Amniotic stem cell (primary cell): ENCODE measurements at places on chromosomes 11 and 22.

GRCh38 chr11:35714882-35715627 lies 52.5 kb downstream of the TRIM44 start:
- DNase-seq = no peak

DNA sequence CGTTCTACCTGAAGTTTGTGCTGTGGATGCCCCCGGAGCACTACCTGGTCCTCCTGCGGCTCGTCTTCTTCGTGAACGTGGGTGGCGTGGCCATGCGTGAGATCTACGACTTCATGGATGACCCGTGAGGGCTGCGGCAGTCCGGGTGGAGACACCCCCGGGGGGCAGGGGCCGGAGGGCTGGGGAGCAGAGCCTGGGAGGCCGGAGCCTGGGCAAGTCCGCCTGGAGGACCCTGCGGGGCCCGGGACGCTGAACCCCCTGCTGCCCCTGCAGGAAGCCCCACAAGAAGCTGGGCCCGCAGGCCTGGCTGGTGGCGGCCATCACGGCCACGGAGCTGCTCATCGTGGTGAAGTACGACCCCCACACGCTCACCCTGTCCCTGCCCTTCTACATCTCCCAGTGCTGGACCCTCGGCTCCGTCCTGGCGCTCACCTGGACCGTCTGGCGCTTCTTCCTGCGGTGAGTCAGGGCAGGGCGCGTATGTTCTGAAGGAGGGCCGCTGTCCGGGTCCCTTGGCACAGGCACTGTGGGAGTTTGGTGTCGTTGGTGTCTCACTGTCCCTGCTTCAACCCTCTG lies 17.3 kb downstream of the RNH1 start:
- no peak for DNase-seq

DNA sequence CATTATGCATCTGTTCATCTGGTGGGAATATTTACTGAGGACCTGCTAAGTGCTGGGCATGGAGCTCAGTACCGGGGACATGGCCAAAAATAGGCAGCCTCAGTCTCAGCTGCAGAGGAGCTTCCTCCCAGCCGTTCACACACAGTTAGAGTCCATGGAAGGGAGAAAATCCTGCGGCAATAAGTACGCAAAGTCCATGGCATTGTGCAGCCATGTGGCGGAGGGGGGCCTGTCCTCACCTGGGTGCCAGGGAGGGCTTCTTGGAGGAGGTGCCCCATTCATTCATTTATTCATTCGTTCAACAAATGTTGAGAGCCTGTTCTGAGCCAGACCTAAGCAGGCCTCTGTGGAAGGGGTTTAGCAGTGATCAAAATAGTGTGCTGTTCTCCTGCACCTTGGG lies 59.3 kb upstream of the ANO1 start:
- DNase-seq = no peak

DNA sequence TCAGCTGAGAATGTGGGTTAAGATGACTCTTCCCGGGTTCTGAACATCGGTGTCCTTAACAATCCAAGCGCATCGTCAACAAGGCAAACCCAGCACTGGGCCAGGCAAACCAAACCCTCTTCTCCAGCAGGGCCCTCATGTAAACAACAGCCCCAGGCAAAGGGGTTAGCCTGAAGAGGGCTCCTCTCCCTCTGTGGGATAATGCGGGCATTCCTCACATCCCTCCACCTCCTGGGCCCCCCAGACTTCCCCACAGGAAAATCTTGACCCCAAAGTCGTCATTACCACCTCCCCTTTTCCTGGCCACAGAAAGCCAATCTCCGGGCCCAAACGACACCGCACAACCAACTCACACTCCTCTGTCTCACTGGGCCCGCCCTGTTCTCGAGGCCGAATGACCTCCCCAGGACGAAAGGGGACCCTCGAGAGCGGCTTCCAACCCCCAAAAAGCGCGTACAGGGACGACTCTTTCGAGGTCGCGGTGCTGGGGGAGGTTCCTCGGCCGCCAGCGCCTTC lies 566 bp downstream of the DDB1 start:
- DNase-seq = no peak

- no peak for DNase-seq
Observed at GRCh38 chr11:61447601-61448551, 18.0 kb downstream of the SDHAF2 start.

- no peak for DNase-seq
Observed at GRCh38 chr11:22317656-22318055, 20.5 kb upstream of the SLC17A6 start.

- no peak for DNase-seq
Observed at GRCh38 chr11:63939397-63939891, 642 bp downstream of the NAA40 start.

- DNase-seq = no peak
Observed at GRCh38 chr22:28464127-28464526, 215.5 kb downstream of the TTC28 start.

- no peak for DNase-seq
Observed at GRCh38 chr11:63619967-63620366, 5.7 kb upstream of the PLAAT3 start.

DNA sequence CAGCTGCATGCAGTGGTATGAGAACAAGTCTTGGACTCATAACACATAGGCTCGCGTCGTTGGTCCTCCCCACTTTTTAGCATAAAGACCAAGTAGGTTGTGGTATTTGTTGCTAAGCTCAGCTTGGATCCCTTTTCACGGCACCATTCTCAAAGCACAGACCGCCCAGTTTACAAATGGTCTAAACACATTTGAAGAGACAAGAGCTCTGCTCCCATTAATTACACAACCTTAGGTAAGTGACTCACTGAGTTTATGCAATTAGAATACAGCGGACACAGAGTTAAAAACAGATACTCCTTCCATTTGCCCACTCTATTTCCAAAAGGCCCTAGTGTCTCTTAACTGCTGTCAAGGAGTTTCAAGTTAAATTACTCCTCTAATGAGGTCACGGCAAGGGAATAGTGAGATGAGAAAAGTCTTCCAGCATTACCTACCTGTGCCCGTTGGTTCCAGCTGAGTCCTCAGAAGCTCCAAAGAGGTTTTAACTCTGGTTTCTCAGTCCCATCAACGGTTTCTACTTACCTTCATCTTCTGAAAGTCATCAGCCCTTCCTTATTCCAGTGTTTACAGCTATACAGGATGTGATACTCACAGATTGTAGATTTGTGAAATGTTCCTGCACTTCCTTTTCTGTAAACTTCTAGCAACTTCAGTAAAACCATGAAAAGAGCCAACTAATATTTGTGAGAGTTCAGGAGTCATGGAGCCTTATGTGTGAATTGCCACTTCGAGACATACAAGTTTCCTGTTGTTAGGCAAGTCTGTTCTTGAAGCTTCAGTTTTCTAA lies at the start of gene MS4A6A:
MS4A6A (minus strand) TSS at position 543 of the 790 bp plus-strand sequence. CDS start 1,356 bp downstream, outside the sequence.
- no peak for DNase-seq

- DNase-seq = no peak
Observed at GRCh38 chr11:61910187-61911127, 6.9 kb downstream of the RAB3IL1 start.

- DNase-seq = no peak
Observed at GRCh38 chr11:74403607-74404321, 5.5 kb upstream of the PGM2L1 start.

- DNase-seq = no peak
Observed at GRCh38 chr22:39457556-39458443, 988 bp downstream of the MGAT3 start.

DNA sequence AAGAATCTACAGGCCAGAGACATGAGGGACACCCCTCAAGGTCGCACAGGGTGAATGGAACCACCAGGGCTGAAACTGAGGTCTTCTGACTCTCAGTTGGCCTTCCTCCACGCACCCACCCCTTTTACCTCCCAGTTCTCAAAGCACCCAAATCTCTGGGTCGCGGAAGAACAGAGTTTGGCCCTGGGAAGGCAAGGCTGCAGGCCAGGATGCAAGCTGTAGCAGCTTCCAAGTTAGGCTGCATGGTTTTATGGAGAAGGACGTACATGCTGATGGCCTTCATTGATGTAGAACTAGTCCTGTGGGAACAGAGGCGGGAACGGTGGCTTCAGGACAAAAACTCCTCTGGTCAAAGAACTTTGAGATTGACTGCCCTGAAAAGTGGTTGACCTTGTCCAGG lies 143.5 kb upstream of the B3GAT1 start:
- no peak for DNase-seq

DNA sequence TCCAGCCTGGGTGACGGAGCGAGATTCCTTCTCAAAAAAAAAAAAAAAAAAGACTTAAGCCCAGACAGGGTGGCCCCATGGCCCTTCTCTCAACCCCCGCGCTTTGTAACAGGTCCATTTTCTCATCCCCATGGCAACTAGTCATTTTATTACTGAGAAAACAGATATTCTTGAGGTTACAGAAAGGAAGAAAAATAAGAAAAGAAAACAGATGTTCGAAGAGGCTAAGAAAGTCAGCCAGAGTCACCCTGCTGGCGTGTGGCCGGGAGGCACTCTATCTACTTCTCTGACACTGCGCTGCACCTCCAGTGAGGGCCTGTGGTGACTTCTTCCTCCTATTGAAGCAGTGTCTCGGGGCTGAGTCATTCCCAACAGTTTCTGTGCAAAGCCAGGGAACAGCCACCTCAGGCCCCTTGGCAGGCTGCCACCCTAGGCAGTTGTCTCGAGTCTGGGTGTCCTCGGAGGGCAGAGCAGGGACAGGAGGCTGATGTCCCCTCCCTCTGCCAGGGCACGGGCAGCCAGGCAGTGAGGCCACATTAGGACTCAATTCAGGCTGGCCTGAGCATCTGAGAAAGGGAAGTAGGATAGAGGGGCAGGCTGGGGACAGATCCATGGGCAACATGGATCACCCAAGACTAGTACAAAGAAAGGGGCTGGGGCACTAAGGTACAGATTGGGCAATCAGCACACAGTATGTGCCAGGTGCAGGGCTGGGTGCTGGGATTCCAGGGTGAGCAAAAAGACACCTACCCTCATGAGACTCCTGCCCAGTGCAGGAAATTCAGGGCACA lies 16.4 kb upstream of the SYVN1 start:
- DNase-seq = peak; percentile 38

DNA sequence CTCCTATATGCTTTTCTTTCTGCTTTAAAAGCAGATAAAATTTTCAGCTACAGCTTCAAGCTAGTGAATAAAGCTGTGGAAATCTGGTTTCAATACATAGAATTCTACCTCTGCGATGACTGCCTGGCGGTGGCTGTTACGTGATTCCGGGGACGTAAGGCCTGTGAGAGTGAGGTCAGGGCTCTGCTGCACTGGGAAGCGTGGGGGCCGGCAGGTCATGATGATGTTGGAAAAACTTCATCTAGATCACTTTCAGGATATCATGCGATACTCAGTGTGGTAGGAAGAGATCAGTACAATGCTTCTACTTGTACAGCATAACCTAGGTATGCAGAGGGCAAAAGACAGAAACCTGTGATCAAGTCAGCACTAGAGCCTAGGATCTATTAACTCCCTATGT lies 546.8 kb upstream of the B3GAT1 start:
- no peak for DNase-seq

DNA sequence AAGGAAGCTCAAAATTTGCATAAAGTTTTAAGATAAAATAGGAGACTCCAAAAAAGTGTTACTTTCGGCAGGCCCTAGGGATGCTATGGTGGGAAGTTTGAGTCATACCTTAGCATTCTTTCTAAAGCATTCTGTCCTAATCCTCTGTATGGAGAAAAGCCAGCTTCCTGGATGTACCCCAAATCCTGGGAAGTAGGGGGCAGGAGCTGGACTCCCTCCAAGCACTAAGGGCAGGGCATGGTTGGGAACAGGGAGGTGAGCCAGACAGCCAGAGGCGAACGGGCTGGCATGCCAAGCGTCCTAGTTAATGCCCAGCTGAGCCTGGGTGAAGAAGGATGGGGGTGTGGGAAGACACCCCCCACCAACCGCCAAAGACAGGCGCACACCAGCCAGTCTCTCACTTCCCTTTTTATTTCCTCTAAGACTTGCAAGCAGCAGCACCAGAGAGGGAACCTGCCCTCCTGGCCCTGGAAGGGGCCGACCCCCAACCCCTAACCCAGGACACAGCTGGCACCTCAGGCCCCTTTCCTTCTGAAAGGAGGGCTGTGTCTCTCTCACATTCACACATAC lies 23.9 kb downstream of the RTN4RL2 start:
- DNase-seq = no peak

GRCh38 chr22:24500277-24500820 lies 5.2 kb downstream of the UPB1 start:
- DNase-seq = no peak

GRCh38 chr22:36659762-36660509 lies 43.6 kb downstream of the CACNG2 start:
- peak; percentile 86 for DNase-seq

DNA sequence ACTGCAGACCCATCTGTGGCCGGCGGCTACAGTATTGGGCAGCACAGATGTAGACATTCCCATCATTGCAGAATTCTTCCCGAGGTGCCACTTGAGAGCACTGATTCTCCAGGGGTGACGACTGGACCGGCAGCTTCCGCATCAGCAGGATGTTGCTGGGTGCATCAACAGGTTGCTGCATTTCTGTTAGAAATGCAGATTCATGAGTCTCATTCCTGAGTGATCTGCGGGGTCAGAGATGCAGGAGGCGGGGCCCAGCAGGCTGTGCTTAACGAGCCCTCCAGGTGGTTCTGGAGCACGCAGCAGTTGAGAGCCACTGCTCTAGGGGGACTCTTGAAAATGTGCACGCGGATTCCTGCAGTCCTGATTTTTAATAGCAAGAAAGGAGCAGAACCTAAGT lies 321.8 kb downstream of the TBC1D22A start:
- DNase-seq = no peak

GRCh38 chr22:38567531-38568285 lies 2.3 kb downstream of the DMC1 start:
- DNase-seq = no peak

DNA sequence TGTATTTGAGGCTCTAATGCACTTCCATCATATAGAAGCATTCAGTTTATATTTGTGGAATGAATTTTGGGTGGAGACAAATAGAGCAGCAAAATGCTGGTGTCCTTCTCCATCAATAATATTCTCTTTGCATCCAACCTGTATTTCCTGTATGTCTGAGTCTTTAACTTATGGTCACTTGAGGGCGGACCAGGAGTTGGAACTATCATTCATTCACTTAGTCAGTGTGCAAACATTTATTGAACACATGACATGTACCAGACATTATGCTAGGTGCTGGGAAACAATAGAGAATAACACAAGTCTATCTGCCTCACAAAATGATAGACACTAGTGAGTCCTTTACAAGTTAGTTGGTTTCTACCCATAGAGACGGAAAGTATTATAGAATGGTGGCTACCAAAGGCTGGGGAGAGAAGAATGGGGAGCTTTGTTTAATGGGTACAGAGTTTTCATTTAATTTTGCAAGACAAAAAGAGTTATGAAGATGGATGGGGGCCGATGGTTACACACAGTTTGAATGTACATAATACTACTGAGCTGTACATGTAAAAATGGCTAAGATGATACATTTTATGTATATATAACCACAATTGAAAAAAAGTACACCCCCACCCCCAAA lies 4.6 kb upstream of the TMEM123 start:
- DNase-seq = no peak

GRCh38 chr11:95922536-95923438 lies 1.1 kb downstream of the MTMR2 start:
- no peak for DNase-seq

DNA sequence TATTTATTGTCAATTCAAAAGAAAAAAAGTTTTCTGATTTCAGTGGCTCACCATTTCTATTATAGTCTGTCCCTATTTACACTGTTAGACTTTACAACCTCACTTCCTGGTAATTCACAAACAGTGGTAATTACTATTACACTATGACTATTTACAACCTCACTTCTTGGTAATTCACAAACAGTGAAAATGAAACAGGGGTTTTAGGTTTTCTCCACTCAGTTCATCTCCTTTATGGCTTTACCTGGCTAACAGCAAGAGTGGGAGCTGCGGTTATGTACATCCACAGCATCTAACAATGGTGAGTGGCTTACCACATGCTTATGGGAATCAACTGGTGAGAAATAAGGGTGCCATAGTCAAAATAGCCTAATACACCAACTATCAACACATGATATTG lies 166.4 kb downstream of the CASP12 start:
- DNase-seq = no peak

- DNase-seq = no peak
Observed at GRCh38 chr11:46176421-46176820, 55.2 kb upstream of the PHF21A start.
